H4 (cell line): ENCODE measurements at places on chromosomes 5 and 9. TPM values are rescaled to one million over a fixed set of nuclear protein-coding genes. Genes with fewer than 3 reads are reported as not detected.

GRCh38 chr5:135069895-135070657 is 36.0 kb upstream of the PITX1 start:
- no peak for DNase-seq

DNA sequence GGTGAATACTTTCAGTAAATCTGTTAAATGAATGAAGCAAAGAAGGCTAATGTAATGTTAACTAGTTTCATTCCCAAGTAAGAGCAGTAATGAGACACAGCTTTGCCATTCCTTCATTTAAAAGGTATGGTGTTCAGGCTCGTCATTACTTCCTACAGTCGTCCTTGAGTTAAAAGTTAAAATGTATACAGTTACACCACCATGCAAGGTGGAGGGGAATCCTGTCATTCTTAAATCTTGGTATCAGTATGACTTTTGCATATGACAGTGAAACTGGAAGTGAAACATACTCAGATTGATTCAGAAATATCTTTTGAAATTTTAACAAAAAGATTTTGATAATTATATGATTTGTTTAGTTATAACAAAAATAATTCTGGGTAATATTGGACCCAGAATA is 25.9 kb downstream of the MTRR start:
- no peak for DNase-seq

DNA sequence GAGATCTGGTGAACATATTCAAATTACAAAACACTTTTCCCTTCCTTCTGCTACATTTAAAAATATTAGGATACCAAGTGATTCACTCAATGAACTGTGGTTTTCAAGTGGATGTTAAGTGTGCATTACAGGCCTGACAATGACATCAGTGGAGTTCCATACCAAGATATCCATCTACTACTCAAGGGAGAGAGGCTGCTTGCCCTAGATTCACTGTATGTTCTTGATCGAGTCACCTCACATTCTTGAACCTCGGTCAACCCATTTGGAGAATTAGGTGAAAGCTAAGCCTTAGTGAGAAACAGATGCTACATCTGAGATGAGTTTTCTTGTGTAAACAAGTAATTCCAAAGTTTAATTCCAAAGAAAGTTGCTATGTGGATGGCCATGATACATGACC is 142.2 kb downstream of the FGF10 start:
- DNase-seq: no peak

DNA sequence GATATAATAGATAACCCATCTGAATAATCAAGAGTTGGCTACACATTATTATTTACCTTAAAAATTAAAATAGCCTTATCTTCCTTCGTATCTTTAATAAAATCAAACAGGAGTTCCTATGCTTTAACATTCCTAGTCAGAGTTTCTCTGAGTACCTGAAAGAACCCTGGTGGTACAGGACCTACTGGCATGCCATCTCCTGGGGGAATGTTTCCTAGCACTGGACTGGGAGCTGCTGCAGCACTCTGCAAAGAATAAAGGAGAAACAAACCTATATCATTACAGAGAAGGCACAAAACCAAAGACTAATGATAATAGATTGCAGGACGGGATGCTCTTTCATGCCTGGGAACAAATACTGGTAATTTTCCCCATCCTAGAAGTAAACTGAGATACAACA is 119.5 kb upstream of the ACOT12 start:
- DNase-seq: no peak

DNA sequence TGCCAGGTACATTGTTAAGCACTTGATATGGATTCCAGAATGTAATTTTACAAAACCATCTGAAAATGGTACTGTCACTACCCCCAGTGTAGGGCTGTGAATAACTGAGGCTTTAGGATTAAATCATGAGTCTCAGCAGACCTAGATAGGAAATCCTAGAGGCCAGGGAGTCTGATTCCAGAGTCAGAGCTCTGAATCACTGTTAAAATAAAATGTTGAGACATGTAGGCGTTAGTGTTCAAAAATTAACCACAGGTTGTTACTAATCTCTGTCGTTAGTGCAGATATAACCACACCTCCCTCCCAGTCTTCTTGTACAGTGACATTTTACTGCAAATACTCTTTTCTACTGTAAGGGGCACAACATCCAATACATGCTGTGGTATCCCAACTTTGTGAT is 1828.8 kb downstream of the MAT2B start:
- DNase-seq: no peak

DNA sequence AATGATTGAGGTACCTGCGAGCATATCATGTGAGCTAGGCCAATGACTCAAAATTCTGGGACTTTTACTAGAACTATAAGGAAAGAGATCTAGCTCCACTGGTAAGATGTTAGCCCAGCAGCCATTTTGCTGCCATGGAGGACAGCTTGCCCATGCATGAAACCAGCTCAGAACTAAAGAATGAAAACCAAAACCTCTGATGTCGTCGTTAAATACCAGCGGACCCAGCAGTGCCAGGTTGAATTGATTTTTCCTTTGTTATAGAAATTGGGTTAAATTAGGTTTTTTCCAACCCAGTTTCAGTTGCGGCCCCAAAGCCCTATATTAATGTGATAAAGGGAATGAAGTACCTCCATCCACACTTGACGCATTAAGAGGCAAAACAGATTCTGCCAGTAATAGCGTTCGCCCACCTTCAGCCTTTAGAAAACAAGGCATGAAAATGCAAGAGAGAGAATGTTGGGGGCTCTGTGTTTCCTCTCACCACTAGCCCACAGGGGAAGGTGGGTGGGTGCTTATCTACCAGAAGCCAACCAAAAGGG is 5.5 kb upstream of the ITK start:
- DNase-seq: no peak

DNA sequence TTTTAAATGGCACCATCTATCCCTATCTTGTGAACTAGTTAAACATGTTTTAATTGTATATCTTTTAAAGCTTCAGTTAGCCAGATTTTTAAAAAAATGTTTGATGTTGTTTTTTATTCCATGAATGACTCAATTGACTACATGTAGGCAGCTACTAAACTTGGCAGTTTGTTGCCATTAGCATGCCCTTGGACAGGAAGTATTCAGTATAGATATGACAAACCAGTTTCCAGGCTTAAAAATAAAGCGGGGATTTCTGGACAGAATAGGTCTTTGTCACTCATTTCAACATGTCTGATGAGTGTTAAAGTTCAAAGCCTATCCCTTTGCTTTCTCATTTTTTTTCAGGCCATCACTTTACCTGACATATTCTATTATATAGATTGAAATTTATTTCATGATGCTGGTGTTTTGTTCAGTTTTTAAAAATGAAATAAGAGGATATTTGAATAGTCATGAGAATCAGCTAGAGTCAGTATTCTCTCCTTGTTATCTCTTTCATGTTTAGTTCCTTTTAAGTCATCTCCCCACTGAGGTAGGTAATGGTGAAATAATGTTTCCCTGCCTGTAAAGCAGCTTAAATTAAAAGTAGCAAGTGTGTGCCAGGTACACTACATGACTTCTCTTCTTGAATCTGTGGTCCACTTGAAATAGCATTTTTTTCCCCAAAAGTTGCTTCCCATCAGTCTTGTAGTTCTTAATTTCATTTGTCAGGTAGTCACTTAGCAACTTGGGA is 11.9 kb downstream of the TNFAIP8 start:
- DNase-seq: no peak

DNA sequence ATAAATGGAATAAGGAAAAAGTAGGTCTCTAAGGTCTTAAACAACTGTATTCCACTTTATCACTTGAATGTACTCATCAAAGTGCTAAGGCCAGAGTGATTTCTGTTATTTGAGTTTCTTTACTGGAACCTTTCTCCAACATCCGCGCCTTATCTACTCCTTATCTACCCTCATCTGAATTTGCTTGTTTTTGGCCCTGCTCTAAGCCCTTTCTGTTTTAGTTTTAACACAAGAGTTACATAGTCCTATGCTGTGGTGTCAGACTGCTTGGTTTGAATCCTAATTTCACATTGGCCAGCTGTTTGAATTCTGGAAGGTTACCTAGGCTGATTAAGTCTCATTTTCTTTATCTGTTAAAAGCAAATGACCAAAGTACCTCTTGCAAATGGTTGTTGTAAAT is 128.3 kb downstream of the PCSK5 start:
- DNase-seq: no peak

DNA sequence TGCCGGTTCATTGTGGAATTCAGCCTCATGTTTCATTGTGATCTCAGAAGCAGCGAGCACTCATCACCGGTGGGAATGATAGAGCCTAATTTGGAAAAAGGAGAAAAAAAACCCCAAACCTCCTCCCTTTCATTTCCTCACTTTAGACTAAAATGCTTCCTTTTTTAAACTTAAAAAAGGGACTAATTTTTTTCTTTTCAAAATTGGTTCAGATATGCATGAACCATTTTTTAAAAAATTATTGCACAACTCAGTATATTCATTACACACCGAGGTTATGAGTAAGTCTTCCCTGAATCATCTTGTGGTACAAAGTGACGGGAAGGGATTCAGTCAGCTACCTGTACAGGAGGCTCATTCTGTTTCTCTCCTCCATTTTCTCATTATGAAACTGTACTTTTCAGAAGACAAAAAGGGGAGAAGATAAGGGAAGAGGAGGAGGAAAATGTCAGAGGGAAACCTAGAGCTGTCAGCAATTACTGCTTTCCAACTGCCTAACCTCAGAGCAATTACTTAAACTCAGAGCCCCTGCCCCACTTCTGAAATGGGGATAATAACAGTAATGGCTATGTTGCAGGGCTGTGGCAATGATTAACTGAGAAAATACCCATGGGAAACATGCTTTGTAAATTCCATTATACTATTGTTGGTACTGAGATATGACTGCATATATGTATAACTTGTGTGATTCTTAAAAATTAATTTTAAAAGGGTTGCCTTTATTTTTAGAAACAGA is 24.0 kb downstream of the GALNT10 start:
- DNase-seq: peak; percentile 19

DNA sequence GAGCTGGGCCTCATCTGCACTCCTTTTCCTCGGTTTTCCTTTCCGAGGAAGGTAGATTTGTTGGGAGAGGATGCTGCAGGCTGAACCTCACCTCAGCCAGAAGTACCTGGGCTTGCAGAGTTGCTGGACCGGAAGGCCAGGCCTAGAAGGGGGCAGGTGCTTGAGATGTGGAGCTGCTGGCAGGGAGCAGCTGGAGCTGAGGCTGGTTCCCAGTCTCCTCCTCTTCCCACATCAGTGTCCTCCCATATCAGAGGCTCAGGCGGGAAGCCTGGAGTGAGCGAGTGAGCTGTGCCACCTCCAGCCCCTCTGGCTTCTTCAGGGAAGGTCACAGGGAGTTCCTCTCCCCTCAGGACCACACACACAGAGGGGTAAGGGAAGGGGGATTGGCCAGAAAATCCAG is 259.4 kb downstream of the GADD45G start:
- no peak for DNase-seq

DNA sequence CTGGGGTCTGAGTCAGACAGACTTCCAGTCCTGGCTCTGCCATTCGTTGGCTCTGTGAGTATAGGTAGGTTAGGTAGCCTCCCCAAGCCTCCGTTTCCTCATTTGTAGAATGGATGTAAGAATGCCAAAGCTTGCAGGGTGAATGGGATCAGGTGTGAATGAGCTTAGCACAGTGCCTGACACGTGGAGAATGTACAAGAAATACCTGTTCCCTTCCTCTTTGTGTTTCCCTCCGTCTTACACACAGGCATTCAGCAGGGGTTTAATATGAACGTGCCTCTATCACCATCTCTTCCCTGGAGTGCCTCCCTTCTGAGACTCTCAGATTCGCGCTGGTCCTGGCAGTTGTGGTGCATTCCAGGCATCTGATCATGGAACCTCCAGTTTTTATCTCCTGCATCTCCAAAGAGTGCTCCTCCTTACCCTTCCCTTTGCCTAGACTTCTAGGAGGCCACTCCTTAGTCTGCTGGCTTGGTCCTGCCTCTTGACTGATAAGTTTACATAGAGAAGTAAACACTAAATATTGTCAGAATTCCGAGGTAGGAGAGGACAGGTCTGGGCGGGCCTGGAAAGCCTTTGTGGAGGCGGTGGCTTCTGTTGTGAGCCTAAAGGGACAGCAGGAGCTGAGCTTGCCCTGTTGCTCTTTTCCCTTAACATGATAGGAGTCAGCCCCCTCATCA is 199.4 kb downstream of the AOPEP start:
- DNase-seq: no peak

- DNase-seq: peak; percentile 75
Measured at GRCh38 chr9:35481347-35481975, 8.4 kb upstream of the RUSC2 start.

DNA sequence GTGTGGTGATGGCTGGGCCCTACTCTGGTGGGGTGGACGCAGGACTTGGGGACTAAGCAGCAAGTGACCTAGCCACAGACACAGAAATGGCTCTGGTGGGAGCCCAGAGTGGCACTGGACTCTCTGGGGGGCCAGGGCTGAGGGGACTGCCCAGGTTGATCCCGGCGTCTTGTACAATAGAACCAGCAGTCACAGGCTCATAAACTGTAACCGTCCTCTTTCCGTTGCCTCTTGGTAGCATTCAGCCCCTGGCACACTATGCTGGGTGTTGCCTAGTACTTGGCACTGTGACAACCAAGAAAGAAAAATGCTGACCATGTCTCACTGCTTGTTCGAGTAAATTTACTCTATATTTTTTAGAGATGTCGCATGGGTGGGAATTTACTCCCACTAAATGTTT is 80.5 kb downstream of the DAB2IP start:
- DNase-seq: no peak

GRCh38 chr5:173744551-173744950 is 128.1 kb upstream of the BOD1 start:
- DNase-seq: no peak

DNA sequence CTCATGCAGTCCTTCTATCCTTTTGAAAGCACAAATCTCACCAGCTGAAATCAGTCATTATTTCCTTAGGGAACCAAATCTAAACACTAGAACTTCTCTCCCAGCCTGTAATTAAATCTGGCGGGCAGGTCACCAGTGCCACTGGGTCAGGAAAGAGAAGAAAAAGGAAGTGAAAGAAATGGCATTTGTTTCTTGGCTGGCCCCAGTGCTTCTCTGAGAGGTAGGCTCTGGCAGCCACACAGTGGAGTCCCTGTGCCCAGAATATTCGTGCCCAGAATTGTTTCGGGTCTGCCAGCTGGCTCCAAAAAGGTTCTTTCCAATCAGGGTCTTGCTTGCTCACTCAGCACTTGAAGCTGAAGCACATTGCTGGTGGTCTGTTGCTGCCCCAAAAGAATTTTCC is 133.9 kb upstream of the MTAP start:
- no peak for DNase-seq

DNA sequence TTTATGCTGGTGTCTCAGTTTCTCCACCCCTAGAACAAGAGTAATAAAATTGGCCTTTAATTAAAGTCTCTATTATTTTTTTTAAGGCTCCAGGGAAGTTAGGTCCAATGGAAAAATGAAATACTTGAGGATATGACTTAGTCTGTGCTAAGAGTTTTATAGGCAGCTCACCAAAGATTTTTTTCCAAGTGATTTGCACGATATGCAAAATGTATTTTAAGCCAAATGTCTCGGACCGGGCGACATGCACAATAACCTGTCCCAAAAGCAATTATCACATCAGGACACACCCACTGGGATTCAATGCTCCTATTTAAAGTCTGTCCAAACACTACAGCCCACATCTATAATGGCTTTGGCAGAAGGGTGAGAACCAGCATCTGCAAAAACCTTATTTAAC is 136.1 kb upstream of the ANKH start:
- no peak for DNase-seq

The ARHGEF39 gene
- 16.9 and 44.9 TPM in 2 replicates for total RNA-seq

The FRMD3 gene
- 0.29 and 0.72 TPM in 2 replicates for total RNA-seq

The SCGB3A2 gene
- total RNA-seq: not detected in 2 replicates

The STK32A gene
- 0.04 and 0.77 TPM in 2 replicates for total RNA-seq

The IL3 gene
- not detected in 2 replicates for total RNA-seq

The SAP30L gene
- total RNA-seq: 15.0 and 33.4 TPM in 2 replicates

The RETREG1 gene
- total RNA-seq: 1.5 and 3.1 TPM in 2 replicates

The LCP2 gene
- 0.68 and 2.7 TPM in 2 replicates for total RNA-seq
